ENCODE measurements at places on chromosomes 1 and 21.

GRCh38 chr1:188719735-188720134 lies 1757.9 kb downstream of the BRINP3 start:
- DNase-seq, result no peak

DNA sequence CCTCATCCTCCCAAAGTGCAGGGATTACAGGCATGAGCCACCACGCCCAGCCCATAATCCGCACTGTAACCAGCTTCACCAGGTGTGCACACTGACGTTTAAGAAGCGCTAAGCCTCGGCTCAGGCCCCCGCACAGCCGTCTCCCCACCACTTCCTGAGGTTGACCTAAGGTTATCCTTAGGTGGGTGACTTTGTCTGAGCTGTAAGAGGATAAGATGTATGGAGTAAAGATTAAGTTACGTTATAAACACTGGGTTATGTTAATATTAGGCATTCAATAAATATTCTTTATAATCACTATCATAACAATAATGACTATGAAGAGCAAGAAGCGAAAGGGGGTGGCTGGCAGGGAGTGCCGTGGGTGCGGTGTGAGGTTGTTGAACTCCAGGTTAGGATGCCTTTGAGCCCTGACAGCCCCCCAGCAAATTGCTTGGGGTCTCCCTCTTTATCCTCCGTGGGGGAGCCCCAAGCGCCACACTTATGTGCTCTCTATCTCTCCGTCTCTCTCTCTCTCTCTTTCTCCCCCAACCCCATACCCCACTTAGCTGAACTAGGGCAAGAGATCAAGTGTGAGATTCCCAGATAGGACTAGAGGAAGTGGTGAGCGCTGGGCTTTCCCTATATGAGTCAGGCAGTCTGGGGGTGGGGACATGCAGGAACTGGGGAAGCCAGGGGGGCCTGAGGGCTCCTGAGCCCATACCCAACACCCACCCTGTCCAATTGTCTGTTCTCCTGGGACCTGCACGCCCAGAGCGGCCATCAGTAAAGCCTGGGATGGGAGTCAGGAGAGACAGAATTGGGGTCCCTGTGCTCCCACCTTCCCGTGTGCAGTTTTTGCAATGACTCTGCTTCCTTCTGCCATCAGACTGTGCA lies 7.6 kb downstream of the EFHD2 start:
- peak; percentile 51 for DNase-seq

GRCh38 chr1:172770071-172770470 lies 111.2 kb downstream of the FASLG start:
- no peak for DNase-seq

GRCh38 chr21:44785620-44786335 lies 15.8 kb downstream of the UBE2G2 start:
- DNase-seq, result no peak

- DNase-seq, result no peak
These were observed 155.4 kb downstream of the SMYD3 start for GRCh38 chr1:246351721-246352120.
